ENCODE measurements at places on chromosomes 11 and 22. TPM values are rescaled to one million over a fixed set of nuclear protein-coding genes. Genes with fewer than 3 reads are reported as not detected.

- peak; percentile 11 for DNase-seq
Observed at GRCh38 chr11:69234740-69235710, 58.9 kb upstream of the MYEOV start.

Gene RAG2
- total RNA-seq = not detected

GRCh38 chr11:1838426-1839144 lies at the start of gene TNNI2:
Gene TNNI2 (plus strand): TSS chr11:1838981. CDS start chr11:1839697, 716 bp downstream.
- no peak for DNase-seq

- no peak for DNase-seq
Observed at GRCh38 chr11:128564642-128565245, 22.6 kb downstream of the ETS1 start.

GRCh38 chr11:75194147-75194546 lies 43.2 kb downstream of the SLCO2B1 start:
- DNase-seq = no peak

Measured in activated CD8-positive, alpha-beta memory T cell treated with anti-CD3 and anti-CD28 coated beads, Interleukin-2, amount 10 ng/mL, durations not matched to agents 7 days and 5 days (primary cell).